Activated naive CD4-positive, alpha-beta T cell treated with anti-CD3 and anti-CD28 coated beads, Interleukin-2, amount 10 ng/mL, durations not matched to agents 5 hours and 36 hours (primary cell): ENCODE measurements at places on chromosomes 1 and 21. TPM values are rescaled to one million over a fixed set of nuclear protein-coding genes. Genes with fewer than 3 reads are reported as not detected.

OR2L8 gene
- not detected for total RNA-seq

E2F2 gene
- 54.5 TPM for total RNA-seq

HCRTR1 gene
- not detected for total RNA-seq

DYNLT5 gene
- not detected for total RNA-seq

MYBPH gene
- total RNA-seq, result not detected

KRTAP21-2 gene
- total RNA-seq, result not detected

OR2W3 gene
- total RNA-seq, result not detected

MAP3K7CL gene
- total RNA-seq, result 6.9 TPM

TMPRSS15 gene
- total RNA-seq, result not detected

PCSK9 gene
- total RNA-seq, result not detected

HTR1D gene
- not detected for total RNA-seq

ADCY10 gene
- total RNA-seq, result not detected

KCNJ9 gene
- total RNA-seq, result not detected

DPT gene
- not detected for total RNA-seq

REN gene
- total RNA-seq, result not detected

NFASC gene
- total RNA-seq, result not detected

OR6N1 gene
- not detected for total RNA-seq

VAV3 gene
- 3.3 TPM for total RNA-seq

TNFRSF18 gene
- total RNA-seq, result 7.6 TPM
